Sigmoid colon (tissue), 7 donors: ENCODE measurements at places on chromosomes 5 and 9. TPM values are rescaled to one million over a fixed set of nuclear protein-coding genes. Genes with fewer than 3 reads are reported as not detected.

- H3K4me3 ChIP-seq = no peak overlapping the region
- peaks cover 17% of the 10 kb centered on the region for H3K4me1 ChIP-seq
- DNase-seq = no peak
- H3K36me3 ChIP-seq = peaks cover 9% of the 10 kb centered on the region
Observed at GRCh38 chr5:10442576-10442975, 897 bp downstream of the ROPN1L start.

DNA sequence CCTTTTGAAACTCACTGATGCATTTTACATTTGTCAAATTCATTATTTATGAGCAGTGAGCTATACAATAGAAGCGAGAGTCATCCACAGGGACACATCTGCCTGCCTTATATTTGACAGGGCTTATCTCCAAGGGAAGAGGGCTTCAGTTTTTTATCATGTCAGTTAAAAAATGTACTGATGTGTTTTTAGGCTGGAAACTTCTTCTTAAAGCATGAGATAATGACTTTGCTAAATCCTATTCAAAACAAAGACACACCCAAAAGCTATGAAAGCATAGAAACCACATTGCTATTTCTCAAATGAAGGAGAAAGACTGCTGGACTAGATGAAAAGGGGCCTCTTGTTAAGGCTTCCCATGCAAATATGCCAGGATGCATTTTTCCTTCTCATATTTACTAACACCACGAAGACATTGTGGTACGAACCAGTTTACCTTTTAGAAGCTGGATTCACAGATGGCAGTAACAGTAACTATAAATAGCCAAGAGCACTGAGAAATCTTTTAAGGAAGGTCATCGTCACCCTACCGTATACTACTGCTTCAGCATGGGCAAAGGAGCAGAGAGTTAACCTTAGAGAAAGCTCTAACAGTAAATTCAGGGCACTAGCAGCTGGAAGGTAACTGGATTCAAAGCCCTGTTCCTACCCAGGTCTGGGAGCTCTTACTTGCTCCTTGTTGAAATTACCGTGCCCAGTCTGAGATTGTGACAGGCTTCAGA lies 86.3 kb upstream of the IFNK start:
- H3K27me3 ChIP-seq = no peaks in the 10 kb centered on the region
- no peaks in the 10 kb centered on the region for H3K36me3 ChIP-seq
- peaks cover 17% of the 10 kb centered on the region for H3K4me1 ChIP-seq
- H3K27ac ChIP-seq = no peak overlapping the region

GRCh38 chr9:7879551-7880245 lies 80.1 kb upstream of the DMAC1 start:
- H3K4me1 ChIP-seq = no peaks in the 10 kb centered on the region
- no peak overlapping the region for H3K27ac ChIP-seq
- DNase-seq = no peak
- no peaks in the 10 kb centered on the region for H3K27me3 ChIP-seq

PCDHGA3 gene
- total RNA-seq = 3.7 TPM
